ENCODE measurements at places on chromosomes 7 and 10.

DNA sequence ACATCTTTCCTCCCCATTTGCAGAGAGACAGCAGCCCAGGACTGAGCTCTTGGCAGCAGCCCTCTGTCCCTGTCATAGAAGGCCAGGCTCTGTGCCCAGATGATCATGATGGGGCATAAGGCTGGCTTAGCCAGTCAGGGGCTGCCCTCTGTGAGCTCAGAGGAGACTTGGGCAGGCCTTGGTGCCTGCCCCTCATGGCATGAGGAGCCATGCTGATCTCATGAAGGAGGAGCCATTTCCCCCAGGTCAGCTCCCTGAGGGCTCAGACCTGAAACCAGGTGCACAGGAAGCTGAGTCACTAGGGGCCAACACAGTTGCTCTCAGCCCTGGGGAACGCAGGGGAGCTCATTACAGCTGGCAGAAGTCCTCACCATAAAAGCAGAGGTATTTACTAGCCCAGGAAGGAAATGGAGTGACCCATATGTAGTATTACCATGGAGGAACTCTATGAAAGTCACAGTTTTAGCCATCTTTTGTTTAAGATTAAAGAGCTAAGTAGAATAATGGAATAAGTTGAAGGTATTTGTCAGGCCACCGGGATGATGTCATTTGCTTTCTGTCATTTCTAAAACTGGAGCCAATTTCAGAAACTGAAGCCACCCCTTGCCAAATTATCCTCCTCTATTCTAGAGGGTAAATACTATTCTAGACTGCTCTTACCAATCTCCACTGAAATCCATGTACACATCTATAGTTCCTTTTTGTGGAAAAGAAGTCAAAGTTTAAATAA is 362.4 kb upstream of the ZNF32 start:
- no peak for DNase-seq

DNA sequence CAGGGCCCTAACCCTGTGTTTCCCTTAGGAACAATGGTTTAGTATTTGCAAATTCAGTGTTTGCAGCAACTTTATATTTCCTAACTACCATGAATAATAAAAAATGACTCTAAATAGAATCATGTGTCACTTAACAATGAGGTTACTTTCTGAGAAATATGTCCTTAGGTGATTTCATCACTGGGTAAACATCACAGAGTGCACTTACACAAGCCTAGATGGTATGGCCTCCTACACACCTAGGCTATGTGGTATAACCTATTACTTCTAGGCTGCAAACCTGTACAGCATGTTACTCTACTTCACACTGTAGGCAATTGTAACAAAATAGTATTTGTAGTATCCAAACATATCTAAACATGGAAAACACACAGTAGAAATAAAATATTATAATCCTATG is 1174.6 kb upstream of the LRRTM3 start:
- DNase-seq = no peak

- no peak for DNase-seq
Observed at GRCh38 chr10:96548589-96548988, 34.9 kb upstream of the TLL2 start.

DNA sequence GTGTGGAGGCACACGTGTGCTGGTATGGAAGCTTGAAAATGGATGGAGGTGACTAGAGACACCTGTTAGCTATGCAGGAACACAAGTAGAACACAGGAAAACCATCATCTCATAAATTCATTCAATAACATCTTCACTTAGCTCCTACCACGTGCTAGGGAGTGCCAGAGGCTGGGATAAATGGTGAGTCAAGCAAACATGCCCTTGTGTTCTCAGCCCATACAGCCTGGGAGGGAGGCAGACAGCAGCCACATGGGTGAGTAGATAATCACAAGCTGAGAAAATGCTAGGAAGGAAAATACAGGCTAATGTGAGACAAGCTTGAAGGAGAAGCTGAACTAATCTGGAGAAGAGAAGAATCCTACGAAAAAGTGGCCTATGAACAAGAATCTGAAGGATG is 468.0 kb upstream of the ZMIZ1 start:
- no peak for DNase-seq

DNA sequence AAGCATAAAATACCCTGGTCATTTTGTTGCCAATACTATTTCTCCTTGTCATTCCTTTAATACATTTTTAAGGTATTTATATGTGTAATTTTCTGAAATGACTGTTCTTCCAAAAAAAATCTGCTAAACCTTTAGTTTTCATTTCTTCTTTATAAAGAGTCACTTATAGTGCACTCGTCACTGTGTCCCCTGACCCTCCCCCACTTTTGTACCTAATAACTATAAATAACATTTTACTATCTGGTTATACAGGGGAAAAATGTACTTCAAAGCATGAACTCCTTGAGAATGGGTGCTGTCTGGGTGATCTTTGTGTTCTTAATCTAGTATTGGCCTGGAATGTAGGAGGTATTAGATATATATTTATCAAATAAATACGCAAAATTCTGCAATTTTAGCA is 31.1 kb downstream of the RTKN2 start:
- no peak for DNase-seq

- no peak for DNase-seq
Observed at GRCh38 chr7:128759242-128759641, 16.4 kb downstream of the OPN1SW start.

- no peak for DNase-seq
Observed at GRCh38 chr10:84308021-84308420, 20.4 kb upstream of the CCSER2 start.

DNA sequence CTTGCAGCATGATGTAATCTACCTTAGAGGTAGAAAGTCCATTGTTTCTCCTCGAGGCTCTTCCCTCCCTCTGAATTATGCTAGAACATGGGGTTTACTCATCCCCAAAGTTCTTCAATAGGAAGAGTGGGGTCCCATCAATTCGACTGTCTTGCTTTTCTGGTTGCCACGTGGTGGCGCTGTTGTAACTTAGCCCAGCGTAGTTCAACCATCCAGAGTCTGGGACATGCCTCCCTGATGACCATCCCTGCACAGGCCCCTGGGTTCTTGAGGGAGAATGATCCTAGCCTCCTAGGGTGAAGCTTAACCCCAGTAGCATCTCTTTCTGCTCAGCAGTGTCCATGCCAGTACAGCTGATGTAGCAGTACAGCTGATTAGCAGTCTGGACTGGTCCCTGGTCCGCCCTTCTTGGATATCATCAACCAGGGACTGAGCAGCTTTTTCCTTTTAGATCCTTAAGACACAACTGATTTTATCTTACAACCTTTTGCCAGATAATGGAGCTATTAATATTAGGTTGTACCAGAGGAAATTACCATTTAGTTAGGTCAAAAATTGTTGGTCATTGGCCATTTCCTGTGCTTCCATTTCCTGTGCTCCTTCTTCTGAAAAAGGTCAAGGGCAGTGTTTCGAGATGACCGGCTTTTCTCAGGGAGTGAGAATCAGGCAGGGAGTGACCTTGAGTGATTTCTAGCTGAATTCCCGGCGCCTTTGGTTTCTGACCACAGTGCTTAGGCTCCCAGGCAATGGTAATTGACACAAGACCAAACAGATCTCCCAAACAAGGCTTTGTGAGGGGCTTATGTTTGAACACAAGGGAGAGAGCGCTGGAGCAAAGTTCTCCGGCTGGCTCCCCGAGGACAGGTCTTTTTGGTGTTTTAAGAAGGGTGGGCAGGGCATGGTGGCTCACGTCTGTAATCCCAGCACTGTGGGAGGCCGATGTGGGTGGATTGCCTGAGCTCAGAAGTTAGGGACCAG is 65.4 kb downstream of the TACC2 start:
- no peak for DNase-seq

GRCh38 chr10:108167766-108168165 is 1003.3 kb upstream of the SORCS1 start:
- DNase-seq = no peak

- DNase-seq = no peak
Observed at GRCh38 chr10:103542764-103543616, 49.5 kb downstream of the NEURL1 start.
